Stimulated activated CD8-positive, alpha-beta memory T cell treated with anti-CD3 and anti-CD28 coated beads, Interleukin-2, amount 100 ng/mL, for 48 hours (primary cell): ENCODE measurements at places on chromosomes 7 and 10.

DNA sequence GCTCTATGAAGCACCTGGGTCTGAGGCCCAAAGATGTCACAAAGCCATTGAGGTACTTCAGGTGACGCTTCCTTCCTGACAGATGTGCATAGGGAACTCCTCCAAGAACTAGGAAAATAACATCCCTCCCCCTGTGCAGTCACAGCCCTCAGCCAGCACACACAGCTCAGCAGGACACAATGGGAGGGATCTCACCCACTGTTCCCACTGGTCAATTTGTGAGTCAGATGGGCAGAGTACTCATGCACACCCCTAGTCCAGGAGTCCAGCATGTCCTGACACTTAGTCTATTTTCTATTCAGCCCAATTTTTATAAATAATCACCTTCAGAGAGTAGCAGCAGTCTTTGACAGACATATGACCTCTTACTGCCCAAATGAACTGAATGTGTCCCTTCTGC lies 60.7 kb upstream of the PFKP start:
- DNase-seq = no peak

GRCh38 chr7:82530361-82530760 lies 86.8 kb upstream of the CACNA2D1 start:
- DNase-seq = no peak

GRCh38 chr7:155721056-155721455 lies 76.6 kb downstream of the RBM33 start:
- no peak for DNase-seq

GRCh38 chr10:5895365-5895764 lies 5.3 kb downstream of the FBH1 start:
- DNase-seq = no peak

GRCh38 chr7:94374721-94375566 lies 19.8 kb upstream of the COL1A2 start:
- DNase-seq = no peak

- no peak for DNase-seq
Measured at GRCh38 chr10:52092390-52092789, 221.7 kb upstream of the DKK1 start.

DNA sequence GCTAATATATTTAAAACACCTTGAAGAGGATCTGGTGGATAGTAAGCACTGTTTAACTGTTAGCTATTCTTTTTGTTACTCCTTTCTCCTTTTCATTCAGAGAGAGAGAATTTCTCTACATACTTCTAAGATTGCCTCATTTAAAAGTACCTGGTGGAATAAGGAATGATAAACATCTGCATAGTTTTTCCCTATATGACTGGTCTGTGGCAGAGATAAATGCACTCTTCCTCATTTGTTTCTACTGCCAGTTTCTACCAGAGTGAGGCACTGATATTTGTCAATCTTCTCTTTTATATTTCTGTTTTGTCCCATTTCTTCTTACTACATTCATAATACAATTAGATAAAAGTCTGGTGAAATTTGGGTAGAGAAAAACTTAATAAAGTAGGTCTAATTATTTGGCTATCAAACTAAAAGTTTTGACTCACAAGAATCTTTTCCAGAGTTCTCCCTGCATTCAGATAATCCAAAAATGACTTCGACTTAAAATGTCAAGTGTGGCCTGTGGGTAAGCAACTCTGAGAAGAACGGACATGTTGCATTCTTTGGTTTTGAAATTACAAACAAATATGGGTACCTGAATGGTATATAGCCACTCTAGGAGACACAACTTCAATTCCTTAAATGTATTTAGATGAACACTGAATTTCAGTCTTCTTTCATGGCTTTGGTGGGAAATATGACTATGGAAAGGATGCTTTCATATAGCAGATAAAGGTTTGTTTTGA lies 38.8 kb downstream of the RNLS start:
- DNase-seq = no peak

DNA sequence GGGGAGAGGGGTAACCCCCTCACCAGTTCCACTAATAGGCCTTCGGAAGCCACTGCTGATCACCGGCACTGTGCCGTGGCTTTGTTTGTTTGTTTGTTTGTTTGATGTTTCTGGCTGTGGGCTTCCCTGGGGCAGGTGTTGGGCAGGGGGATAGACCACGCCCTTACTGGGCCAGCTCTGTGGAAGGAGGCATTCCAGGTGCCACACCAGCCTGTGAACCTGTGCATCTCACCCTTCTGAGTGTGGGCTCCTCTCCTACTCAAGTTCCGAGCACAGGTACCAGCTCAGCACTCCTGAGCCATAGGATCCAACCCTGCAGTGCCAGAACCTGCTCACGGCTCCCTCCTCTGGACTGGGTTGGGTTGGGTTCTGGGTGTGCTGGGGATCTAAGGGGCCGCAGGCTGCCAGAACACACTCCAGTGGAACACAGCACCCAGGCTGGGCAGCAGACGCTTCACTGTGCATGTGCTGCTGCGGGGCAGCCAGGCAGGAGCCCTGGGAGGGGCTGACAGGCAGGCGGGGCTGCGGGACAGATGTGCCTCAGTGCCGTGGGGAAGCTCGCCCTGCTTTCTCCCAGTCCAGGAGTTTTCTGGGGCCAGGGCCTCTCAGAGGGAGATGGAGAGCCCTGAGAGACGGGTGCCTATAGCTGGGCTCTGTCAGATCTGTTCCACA lies 1053.9 kb downstream of the CNTNAP2 start:
- DNase-seq = no peak

GRCh38 chr10:94439275-94439861 lies 37.0 kb downstream of the TBC1D12 start:
- DNase-seq = no peak

DNA sequence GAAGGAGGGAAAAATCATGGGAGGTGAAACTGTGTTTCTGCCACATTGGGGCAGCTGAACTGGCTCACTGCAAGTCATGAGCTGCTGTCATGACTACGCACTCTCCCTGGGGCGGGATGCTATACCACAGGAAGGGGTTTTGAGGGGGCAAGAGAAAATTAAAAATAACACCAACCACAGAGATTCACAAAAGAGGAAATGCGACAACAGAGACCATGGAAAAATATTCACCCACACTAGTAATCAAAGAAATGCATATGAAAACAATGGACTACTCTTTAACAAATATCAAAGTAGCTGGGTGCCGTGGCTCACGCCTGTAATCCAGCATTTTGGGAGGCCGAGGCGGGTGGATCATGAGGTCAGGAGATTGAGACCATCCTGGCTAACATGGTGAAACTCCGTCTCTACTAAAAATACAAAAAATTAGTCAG lies 65.2 kb upstream of the TM9SF3 start:
- peak; percentile 20 for DNase-seq

DNA sequence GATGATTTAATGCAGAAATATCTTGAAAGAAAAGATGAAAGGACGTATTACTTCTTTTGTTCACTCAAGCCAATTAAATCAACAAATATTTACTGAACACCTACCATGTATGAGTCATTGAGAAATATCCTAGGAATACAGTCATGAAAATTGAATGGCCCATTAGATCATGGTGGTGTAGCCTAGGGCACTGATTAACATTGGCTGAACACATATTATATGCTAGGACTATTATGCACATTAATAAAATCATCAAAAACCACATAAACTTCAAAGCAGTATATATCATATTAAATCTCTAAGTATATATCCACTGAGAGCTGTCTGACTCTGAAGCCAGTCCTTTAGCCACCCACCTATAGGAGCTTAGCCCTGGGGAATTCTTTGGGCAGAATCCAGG lies 41.8 kb downstream of the FAM204A start:
- no peak for DNase-seq

DNA sequence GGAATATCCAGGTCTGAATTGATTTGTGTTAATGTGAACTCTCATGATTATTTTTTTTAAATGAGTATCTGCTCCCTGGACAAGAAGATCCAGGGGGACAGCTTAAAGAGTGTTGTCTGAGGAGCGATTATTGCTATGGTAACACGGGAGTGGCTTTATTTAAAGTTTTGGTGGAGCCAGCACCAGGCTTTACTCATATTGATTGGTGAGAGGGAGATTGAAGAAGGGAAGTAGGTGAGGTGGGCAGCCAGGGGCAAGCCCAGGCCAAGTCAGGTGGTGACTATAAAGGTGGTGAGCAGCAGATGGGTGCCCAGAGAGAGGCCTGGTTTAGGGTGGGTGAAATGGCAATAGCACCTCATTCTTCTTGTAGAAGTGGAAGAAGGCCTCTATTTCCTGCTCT lies 10.2 kb upstream of the AGR2 start:
- DNase-seq = no peak

- DNase-seq = no peak
Measured at GRCh38 chr10:58937423-58937822, 239.0 kb upstream of the PHYHIPL start.

GRCh38 chr10:72158176-72158575 lies 57.6 kb upstream of the ANAPC16 start:
- no peak for DNase-seq

DNA sequence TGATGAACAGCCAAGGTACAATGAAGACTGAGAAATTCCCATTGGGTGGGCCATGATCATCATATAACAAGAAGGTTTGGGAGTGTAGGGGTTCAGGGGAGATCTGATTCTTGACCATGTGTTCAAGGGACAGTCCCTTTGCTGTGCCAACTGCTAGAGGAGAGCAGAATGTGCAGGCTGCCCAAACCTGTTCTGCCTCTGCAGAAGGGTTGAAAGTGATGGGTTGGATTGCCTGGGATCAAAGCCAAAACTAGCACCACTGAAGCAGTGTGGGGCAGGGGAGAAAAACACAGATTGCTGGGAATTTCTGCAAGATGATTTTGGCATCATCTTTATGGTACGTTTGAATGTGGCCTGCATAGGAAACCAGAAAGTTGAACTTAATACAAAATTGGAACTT lies 303.9 kb downstream of the OTUD1 start:
- DNase-seq = no peak

DNA sequence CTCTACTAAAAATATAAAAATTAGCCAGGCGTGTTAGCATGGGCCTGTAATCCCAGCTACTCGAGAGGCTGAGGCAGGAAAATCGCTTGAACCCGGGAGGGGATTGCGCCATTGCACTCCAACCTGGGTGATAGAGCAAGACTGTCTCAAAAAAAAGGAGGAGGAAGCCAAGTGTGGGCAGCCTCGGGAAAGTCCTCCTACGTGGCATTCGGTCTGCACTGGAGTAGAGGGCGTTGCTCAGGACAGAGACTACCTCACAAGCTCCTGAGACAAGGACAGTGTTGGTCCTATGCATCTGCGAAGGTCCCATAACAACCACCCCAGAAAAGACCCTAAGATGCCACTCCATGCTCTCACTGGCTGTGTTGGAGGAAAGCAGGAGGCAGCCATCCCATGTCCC lies 10.0 kb upstream of the SERPINE1 start:
- DNase-seq = no peak

- DNase-seq = no peak
Measured at GRCh38 chr10:95428701-95429100, 132.5 kb downstream of the SORBS1 start.

DNA sequence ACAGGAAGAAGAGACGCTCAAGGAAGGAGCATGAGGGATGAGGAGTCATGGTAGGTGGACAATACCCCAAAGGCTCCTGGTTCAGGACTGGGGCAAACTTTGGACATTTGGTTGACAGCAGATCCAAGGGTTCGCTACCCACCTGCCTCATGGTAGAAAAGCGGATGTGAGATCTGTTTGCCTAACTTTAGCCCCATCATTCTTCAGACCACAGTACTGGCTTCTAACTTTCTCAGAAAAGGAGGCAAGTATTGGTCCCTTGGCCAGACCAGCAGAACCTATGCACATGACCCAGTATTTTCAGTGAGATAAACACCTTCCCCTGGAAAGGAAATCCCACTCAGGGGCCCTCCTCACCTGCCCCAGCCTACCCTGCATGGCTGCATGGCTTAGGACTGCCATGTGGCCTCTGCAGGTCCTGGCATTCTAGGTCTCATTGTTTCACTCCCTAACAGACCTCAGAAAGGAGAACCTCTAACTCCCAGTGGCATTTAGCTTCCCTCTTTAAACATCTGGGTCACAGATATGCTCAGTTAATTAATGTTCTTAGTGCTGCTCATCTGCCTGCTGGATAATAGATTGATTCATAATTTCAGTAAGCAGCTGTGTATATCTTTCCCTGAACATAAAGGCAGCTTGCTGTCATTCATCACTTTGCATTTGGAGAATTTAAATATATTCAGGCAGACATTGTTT lies 574.1 kb downstream of the GALNT17 start:
- no peak for DNase-seq

DNA sequence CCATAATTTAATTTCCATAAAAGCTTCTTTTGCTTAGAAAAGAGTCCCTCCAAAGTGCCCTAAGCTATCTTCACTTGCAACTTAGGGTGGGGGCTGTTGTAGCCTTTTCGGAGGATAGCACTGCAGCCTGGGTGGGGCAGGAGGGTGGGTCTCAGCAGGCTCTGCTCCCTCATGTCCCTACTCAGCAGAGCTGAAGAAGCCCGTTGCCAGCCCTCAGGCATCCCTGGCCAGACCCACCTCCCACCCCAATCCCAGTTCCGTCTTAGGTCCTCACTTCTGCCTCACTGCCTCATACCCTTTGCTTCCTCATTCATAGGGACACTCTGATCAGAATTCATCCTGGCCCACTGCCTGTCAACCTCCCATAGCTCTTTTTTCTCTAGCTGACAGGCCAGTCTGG lies 99.8 kb upstream of the ZMIZ1 start:
- no peak for DNase-seq

DNA sequence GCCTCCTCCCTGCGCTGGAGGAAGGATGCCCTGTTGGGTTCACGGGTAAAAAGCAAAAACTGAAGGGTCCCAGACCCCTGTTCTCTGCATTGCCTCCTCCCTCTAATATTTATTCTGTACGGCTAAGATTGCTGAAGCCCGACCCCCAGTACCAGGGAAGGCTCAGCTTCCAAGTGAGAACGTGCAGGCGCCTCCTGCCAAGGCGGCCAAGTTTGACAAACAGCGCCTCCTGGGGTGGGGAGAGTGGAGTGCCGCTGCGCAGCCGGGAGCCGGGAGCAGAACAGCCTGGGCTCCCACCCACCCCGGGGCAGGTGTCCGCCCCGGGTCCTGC lies 4.7 kb upstream of the EBF3 start:
- peak; percentile 51 for DNase-seq

DNA sequence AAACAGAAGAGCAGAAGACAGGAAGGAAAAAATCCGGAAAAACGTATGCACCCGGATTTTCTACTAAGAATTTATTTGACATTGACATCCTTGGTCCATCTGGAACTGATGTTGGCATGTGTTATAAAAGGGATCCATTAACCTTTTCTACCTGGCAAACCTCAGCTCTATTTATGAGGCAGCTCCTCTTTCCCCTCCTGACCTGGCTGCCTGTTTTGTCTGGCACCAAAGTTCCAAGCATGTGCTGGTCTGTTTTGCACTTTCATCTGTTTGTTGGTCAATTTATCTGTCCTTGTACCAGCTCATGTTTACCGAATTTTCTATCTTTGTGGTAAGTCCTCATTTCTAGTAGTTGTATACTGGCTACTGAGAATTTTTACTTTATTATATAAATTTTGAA lies 258.0 kb downstream of the TNS3 start:
- no peak for DNase-seq

- DNase-seq = no peak
Measured at GRCh38 chr10:125264091-125264490, 103.7 kb upstream of the CTBP2 start.

- no peak for DNase-seq
Measured at GRCh38 chr7:132932296-132933071, 149.4 kb downstream of the CHCHD3 start.

- DNase-seq = no peak
Measured at GRCh38 chr10:70582793-70583668, 19.5 kb downstream of the PRF1 start.
